GM12891 (cell line): ENCODE measurements at places on chromosomes 3 and 15.

GRCh38 chr3:157493627-157494550 is 9.3 kb downstream of the VEPH1 start:
- DNase-seq = no peak

DNA sequence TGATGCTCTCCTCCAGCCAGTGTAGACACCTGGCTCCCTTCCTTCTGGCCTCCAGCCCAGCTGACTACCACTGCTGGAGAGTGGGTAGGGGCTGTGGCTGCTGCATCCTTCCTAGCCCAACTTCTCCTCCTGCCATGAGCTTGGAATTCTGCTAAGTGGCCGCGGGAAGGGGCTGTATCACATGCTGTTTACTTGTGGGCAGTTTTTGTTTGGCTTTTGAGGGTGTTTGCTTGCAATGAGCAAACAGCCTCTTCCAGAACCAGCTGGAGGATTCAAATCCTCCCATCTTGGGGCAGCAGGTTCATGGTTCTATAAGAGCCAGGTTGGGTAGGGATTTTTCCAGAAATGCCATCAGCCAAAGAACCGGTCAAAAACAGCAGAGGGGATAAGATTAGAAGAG is 9.0 kb downstream of the GASK1A start:
- no peak for DNase-seq

DNA sequence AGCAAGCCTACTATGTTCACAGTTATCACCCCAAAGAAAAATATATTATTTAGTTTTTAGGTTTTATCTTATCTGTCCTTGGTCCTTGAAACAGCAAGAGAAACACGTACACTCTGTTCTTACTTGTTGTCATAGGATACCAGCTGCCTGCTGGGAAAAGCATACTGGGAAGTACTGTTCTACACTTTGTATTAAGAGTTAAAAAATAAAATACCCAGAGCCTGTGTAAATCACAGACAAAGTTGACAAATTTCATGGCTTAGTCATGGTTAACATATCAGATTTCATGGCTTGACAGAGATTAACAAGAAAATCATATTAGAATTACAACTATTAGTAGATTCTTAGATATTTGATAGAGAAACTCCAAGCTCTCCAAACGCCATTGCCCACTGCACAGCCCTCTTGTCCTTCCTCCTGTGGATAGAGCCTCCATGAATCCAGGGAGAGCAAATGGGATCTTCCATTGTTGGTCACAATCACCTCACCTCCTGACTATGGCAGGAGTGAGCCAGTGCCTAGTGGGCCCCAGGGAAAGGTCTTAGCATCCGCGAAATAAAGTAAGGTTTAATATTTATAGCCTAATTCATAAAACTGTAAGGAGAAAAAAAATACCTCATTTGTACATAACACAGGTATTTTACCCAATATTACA is 128.1 kb upstream of the WNT5A start:
- DNase-seq = no peak

- no peak for DNase-seq
Measured at GRCh38 chr3:109387201-109387600, 49.9 kb upstream of the DPPA4 start.

DNA sequence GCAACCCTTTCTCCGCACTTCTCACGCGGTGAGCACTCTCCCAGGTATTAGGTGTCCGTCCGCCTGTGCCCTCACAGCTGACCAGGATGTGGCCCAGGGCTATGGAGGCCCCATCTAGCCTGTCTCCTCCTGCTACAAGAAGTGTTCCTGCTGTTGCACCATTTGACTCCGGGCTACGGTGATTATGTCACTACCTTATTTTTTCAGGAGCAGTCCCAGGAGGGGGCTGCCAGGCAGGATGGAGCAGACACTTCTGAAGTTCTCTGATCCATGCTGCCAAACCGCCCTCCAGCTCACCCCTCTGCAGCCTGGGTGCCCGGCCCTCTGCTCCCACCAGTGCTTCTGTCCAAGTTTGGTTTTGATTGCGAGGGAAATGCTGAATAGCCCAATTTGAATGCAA is 36.9 kb downstream of the ZXDC start:
- no peak for DNase-seq

DNA sequence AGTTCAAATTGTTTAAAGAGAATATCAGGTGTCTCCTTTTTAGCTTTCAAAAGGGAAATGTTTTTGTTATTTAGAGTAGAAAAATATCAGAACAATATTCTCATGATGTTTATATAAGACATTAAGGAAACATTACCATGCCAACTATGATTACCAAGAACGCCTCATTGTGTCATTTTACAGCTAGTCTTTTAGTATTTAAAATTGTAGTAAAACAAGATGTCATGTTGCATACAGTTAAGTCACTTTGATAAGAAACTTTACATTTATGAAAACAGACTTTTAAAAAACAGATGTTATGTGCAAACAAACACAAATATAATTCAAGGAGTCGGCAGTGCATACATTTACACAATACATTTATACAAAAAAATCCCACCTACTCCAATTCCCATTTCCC is 4.4 kb downstream of the PLSCR4 start:
- no peak for DNase-seq

GRCh38 chr3:37741644-37742043 is 120.0 kb upstream of the CTDSPL start:
- DNase-seq = no peak

DNA sequence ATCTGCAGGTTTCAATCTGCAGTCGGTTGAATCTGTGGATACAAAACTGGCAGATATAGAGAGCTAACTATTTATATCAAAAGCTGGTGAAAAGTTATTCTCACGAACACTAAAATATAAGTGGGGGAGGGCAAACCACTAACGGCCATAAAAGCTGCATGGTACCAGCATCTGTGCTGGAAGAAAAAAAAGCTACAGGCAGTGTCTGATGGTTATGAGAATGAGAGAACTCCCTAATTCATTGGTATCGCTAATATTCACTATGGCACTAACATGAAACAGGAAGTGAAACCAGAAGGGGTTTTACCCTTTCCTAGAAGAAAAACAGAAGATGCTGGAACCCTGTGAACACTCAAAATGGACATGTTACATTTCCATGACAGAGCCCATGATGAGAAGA is 15.9 kb downstream of the CEP70 start:
- no peak for DNase-seq

DNA sequence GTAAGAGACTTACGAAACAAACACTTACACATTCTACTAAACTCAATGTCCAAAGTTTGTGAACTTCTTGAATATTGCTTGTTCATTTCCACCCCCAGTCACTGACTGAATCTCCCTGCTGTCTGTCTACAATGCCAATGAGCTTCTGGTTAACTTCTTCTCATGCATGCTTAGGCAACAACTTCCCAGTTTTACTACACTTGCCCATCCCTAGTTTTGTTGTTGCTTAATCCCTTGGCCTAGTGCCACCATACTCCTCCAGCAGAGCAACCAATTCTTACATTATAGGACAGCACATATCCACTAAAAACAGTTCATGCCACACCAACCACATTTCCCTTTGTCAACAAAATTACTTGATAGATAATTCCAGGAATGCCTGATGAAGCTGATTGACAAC is 40.9 kb upstream of the CCR2 start:
- DNase-seq = no peak

- DNase-seq = no peak
Measured at GRCh38 chr3:178982137-178982536, 89.5 kb downstream of the ZMAT3 start.

DNA sequence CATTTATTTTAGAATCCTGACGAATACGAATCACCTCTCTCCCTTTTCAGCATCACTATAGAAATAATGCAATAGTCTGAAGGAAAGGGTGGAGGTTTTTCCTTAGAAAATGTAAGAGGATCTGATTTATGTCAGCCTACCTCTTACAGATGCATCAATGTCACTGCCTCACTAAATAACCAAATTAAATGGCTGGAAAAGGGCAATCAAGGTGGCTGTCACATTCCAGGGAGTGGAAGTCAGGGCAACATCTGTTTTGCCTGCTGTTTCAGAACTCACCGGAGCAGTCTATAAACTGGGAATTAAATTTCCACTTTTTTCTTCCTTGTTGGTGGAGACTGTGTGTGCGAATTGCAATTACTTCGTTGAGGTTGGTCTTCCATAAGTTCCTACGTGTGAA is 299.3 kb upstream of the PDZRN3 start:
- DNase-seq = no peak
